Muscle of arm (tissue), 14 donors: ENCODE measurements at places on chromosomes 4 and X.

- no peak for DNase-seq
Measured at GRCh38 chr4:1414831-1415680, 8.8 kb upstream of the NKX1-1 start.

- no peak for DNase-seq
Measured at GRCh38 chr4:87657525-87657924, 7.4 kb downstream of the DMP1 start.

DNA sequence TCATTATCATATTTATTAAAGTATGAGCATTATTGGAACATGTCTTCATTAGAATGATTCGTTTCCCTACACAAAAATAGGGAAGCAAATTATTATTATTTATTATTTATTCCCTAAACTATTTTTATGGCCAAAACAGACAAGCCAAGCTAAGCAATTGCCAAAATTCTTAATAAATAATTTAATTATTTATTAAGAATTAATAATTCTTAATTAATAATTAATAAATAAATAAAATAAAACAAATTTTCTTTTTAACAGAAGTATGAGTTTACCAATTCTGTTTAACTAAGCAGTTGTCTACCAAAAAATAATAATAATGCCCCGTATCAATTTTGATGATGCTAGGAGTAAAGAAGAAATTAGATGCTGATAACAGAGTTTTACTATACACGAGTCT is 1080.8 kb upstream of the AGA start:
- no peak for DNase-seq

DNA sequence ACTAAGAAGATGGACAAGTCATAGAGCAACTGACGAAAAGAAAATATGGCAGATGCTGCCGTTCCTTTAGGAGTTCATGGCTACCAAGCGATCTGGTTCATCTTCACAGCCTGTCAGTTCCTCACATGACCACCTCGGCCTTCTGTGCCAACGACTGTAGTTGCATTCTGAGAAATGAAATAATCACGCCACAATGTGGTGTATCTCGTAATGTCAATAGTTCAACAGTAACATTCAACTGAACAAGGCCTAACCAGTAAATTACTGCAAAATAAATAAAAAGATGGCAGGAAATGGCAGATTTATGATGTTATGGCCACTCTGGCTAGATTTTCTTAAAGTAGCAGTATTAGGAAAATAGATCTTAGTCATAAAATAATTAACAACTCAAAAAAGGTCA is 4.4 kb downstream of the GPRIN3 start:
- no peak for DNase-seq

GRCh38 chr4:74282926-74283325 is 25.3 kb upstream of the EPGN start:
- DNase-seq, result no peak
